ENCODE measurements at places on chromosomes 5 and 9.

DNA sequence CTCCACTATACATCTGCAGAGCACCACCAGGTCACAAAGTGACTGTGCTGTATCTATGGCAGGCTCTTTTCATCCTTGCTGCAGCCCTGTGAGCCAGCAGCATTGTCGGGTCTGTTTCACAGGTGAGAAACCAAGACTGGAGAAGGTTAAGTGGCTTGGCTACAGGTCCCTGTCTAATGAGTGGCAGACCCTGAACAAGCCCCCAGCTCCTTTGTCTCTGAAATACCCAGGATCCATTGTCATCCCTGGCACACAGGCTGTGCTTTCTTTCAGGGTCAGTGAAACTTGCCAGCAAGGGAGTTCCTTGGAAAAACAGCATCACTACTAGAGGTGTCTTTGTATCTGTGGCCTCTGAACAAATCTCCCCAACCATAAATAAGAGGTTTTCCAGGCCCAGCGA is 27.6 kb upstream of the CXCL14 start:
- DNase-seq = no peak

GRCh38 chr5:131947445-131947844 is 2.0 kb upstream of the MEIKIN start:
- DNase-seq = no peak

DNA sequence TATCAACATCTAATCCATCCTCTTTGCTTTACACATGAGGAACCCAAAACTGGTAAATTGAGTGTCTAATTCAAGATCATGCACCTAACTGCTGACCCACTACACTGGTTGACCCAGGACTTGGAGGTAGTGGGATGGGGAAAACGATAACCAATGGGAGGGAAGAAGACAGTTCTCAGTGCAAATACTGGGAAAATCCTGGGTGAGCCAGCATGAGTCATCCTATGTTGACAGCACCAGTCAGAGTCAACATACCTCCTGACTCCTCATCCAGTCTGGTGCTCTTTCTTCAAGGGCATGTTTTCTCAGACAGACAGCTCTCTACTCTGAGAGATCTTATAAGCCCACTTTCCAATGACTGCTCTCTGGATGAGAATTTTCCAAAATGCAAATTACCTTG is 232.8 kb upstream of the PTGER4 start:
- DNase-seq = no peak

DNA sequence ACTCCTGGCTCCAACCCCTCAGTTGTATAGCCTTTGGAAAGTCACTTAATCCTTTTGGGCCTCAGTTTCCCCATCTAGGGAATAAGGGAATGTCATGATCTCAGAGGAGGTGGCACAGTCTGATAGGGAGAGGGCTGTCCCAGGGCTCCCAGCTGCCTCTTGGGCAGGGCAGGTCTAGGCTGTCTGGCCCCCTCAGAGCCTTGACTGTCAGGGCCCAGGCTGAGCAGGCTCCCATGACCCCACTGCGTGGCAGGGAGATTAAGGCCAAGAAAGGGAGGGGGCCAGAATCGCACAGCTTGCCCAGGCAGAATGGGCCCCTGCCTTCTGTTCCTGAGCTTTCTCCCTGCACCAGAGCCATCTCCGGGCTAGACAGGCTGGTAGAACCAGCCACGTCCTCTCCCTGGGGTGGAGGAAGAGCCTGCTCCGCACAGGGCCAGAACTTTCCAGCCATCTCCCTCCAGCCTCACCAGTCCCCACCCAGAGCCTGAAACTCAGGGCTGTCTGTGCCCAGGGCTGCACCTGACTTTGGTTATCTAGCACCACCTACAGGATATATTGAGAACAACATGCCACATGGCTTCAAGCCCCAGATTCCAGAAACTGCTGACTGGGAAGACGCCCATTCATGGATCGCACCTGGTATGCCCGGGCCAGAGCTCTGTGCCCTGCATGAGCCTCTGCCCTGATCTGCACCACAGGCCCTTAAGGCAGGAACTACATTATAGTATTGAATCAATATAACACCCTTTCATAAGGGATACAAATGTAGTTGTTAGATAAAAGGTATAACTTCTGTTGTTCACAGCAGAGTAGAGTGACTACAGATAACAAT is 32.1 kb downstream of the NAIF1 start:
- DNase-seq = no peak

- no peak for DNase-seq
These were observed 244.1 kb downstream of the ADGRV1 start for GRCh38 chr5:90802474-90803317.

GRCh38 chr5:131280417-131280816 is 16.6 kb downstream of the CDC42SE2 start:
- DNase-seq = no peak

- no peak for DNase-seq
These were observed 17.5 kb downstream of the CYFIP2 start for GRCh38 chr5:157283434-157283833.

GRCh38 chr5:7851617-7852289 is 820 bp upstream of the CFAP90 start:
- DNase-seq = no peak

GRCh38 chr9:107994648-107995047 is 505.1 kb upstream of the KLF4 start:
- DNase-seq = no peak

DNA sequence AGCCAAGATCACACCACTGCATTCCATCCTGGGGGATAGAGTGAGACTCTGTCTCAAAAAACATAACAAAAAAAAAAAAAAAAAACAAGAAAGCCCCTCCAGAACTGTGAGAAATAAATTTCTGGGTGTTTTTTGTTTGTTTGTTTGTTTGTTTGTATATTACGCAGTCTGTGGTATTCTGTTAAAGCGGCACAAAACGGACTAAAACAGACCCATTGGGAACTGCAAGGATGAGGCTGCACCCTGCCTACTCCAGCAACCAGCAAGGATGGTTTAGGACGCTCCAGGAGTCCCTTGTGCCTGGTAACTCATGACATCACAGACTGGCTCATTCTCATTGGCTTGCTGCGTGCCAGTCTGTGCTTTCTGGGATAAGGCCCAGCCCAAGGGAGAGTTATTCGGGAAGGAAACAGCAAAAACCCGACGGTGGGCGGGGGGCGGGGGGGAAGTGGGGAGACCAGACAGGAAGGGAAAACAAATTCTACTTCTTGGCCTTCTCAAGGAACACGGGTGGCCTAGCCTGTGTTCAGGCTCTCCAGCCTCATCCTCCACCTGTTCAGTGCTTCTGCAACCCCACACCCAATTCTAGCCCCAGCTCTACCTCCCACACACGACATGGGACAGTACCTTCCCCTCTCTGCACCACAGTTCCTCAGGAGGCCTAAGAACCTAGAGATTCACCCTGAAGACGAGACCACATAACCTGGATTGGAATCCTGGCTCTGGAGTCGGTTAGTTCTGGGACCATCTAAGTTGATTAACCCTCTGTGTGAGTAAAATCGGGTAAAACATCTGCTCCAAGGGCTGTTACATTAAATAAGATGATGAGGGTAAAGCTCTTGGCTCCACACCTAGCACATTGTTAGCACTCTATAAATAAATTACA is 2.8 kb downstream of the CD74 start:
- DNase-seq = peak; percentile 49

Measured in SIG-M5 (cell line).